Activated T-cell treated with anti-CD3 and anti-CD28 coated beads, Interleukin-2, amount 50 U/mL, for 72 hours (primary cell): ENCODE measurements at places on chromosomes 1 and 21. TPM values are rescaled to one million over a fixed set of nuclear protein-coding genes. Genes with fewer than 3 reads are reported as not detected.

- H3K27ac ChIP-seq, result peak overlapping the region; percentile 94
- peak overlapping the region; percentile 59 for H3K4me3 ChIP-seq
These were observed 178.6 kb downstream of the SLC45A1 start for GRCh38 chr1:8496473-8496872.

GRCh38 chr1:222582099-222582774 is 7.5 kb downstream of the TAF1A start:
- H3K27me3 ChIP-seq, result no peaks in the 10 kb centered on the region
- H3K4me3 ChIP-seq, result no peak overlapping the region
- no peak overlapping the region for H3K27ac ChIP-seq
- peaks cover 7% of the 10 kb centered on the region for H3K36me3 ChIP-seq

- H3K27me3 ChIP-seq, result no peaks in the 10 kb centered on the region
- H3K4me3 ChIP-seq, result no peak overlapping the region
These were observed 75.4 kb downstream of the RPAP2 start for GRCh38 chr1:92374223-92374622.

DNA sequence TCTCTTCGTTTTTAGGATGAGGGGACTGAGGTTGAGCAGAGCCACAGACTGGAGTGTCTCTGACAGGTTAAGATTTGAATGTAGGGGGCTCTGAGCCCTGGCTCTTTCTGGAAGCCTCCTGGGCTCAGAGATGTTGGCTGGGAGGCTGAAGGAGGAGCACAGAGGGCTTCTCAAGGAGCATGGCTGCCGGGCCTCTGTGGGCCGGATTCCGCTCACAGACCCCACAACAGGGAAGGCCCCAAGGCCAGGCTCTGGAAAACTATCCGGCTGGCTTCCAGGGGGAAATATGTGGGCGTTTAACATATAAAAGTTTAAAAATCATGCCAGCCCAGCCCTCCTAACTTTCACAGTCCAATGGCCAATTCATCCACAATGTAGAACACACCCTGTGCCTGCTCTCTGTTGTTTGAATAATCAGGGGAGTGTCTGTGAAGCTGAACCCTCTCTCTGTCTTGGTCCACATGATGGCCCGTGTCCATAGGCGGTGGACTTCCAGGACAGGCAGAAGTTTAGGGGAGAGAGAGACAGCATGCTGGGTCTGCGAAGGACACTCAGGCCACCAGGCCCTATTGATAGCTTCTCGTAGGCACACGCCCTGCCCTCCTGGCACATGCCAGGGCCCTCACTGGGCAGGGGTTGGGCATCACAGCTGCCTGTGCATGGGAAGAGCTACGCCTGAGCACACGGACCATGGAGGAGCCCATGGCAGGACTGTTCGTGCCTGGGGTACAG is 10.8 kb downstream of the OBSCN start:
- H3K4me3 ChIP-seq, result no peak overlapping the region
- DNase-seq, result no peak
- H3K27me3 ChIP-seq, result no peaks in the 10 kb centered on the region
- peaks cover under 1% of the 10 kb centered on the region for H3K36me3 ChIP-seq
- H3K27ac ChIP-seq, result no peak overlapping the region
- peaks cover 4% of the 10 kb centered on the region for H3K4me1 ChIP-seq

DNA sequence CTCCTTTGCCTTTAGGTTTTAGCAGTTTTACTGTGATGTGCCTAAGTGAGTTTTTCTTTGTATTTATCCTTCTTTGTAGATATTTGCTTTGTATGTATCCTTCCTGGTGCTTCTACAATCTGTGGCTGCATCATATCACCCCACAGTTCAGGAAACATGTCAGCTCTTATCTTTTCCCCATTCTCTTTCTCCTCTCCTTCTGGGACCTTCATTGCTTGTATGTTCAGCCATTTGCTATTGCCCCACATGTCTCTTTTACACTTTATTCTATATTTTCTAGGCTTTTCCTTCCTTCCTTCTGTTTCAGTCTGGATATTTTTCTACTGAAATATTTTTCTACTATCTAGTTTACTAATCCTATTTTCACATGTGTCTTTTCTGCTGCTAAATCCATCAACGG is 14.9 kb downstream of the KNCN start:
- no peak overlapping the region for H3K4me3 ChIP-seq
- peaks cover 14% of the 10 kb centered on the region for H3K4me1 ChIP-seq
- no peak for DNase-seq

Gene ZNF691
- 9.8 TPM for total RNA-seq

DNA sequence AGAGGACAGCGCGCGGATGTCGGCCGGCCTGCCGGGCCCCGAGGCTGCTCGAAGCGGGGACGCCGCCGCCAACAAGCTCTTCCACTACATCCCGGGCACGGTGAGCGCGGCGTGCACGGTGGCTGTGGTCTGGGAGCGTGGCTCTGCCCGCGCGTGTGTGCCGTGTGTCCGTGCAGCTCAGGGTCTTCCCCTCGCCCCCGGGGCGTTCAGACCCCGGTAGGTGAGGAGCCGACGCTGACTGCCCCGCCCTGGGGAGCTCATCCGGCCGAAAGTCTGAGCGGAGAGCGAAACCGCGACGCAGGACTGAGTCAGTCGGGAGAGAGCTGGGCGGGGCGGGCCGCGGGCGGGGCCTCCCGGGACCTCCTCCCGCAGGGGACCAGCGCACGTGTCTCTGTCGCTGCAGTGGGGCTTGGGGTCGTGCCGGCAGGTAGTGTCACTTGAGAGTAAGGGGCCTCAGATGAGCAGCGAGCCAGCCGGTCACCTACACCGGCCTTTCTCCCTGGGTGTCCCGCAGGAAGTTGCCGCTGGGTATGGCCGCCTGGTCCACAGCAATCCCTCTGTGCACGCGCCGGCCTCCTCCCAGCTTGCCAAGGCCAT is 520 bp downstream of the PLEKHN1 start:
- peaks cover 7% of the 10 kb centered on the region for H3K4me1 ChIP-seq
- no peak overlapping the region for H3K27ac ChIP-seq
- H3K36me3 ChIP-seq, result peaks cover 2% of the 10 kb centered on the region
- peaks cover 17% of the 10 kb centered on the region for H3K27me3 ChIP-seq
- peak; percentile 88 for DNase-seq

GRCh38 chr1:91712393-91712792 is 173.6 kb downstream of the TGFBR3 start:
- DNase-seq, result no peak
- H3K27me3 ChIP-seq, result no peaks in the 10 kb centered on the region
- peaks cover 51% of the 10 kb centered on the region for H3K4me1 ChIP-seq
- H3K4me3 ChIP-seq, result peak overlapping the region; percentile 72
- H3K27ac ChIP-seq, result peak overlapping the region; percentile 93
- H3K36me3 ChIP-seq, result peaks cover 4% of the 10 kb centered on the region

DNA sequence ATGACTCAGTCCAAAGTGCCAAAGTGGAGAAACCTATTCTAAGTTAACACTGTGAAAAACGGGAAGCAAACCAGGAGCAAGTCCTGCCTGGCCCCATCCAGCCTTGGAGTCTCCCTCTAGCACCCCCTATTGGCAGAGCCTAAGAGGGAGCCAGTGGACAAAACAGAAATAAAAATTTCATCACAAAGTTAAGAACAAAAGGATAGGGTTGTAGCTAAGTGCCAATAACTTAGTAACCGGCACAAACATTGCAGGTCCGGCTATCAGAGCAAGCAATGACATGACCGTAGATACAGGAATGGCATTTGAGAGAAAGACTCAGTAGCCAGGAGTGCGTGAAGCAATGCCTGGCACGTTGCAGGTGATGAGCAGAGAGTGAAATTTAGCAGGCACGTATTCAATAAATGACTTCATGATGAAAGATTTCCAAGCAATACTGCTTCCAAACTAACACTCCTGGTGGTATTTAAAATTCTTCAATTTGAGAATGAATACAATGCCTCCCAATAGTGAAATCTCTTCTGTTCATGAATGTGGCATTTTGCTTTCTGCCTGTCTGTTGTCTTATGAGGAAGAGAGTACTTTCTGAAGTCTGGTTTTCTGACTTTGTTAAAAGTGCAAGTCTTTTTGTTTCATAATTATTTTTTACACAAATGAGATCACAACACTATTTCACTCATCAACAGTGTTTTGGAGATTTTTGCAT is 391.0 kb downstream of the OMA1 start:
- DNase-seq, result no peak
- H3K27me3 ChIP-seq, result no peaks in the 10 kb centered on the region
- H3K27ac ChIP-seq, result no peak overlapping the region
- no peak overlapping the region for H3K4me3 ChIP-seq

GRCh38 chr1:27102707-27103468 is 52.0 kb downstream of the SLC9A1 start:
- H3K36me3 ChIP-seq, result no peaks in the 10 kb centered on the region
- H3K4me3 ChIP-seq, result no peak overlapping the region
- no peaks in the 10 kb centered on the region for H3K27me3 ChIP-seq
- DNase-seq, result peak; percentile 89
- no peak overlapping the region for H3K27ac ChIP-seq

DNA sequence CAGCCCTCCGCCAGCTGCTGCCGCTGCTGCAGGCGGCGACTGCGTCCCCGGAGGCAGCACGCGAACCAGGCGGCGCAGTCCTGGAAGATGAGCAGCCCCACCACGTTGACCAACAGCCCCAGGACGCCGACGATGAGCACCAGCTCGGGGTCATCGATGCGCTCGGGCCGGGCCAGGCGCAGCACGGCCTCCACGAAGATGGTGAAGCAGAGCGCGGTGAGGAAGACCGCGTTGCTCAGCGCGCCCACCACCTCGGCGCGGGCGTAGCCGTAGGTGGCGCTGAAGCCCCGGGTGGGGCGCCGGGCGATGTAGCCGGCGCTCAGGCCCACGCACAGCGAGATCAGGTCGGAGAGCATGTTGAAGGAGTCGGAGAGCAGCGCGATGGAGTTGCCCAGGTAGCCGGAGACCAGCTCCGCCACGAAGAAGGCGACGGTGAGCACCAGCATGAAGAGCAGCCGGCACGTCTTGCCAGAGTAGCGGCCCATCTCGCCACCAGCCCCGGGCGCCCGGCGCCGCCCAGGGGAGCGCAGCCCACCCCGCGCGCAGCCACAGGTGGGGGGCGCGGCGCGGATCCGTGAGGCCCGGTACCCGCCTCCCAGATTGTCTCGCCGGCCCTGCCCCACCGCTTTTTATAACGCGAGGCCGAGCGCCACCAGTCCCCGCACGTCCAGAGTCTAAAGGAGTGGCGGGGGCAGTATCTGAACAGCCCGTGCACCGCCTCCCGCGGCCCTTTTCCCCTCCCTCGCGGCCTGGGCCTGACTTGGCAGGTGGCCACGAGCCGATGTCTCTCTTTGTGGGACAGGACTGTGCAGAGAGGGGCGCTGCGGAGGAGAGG is at the start of gene SLC30A10:
SLC30A10 (minus strand) TSS at position 602 of the 835 bp plus-strand sequence; CDS start at position 485, 117 bp downstream.
- peaks cover 63% of the 10 kb centered on the region for H3K27me3 ChIP-seq
- peak within 1 kb of the TSS; percentile 87 for H3K4me3 ChIP-seq
- H3K4me1 ChIP-seq, result peaks cover 4% of the 10 kb centered on the region

GRCh38 chr1:101154547-101154946 is 82.3 kb upstream of the S1PR1 start:
- no peak for DNase-seq
- H3K4me1 ChIP-seq, result peaks cover 66% of the 10 kb centered on the region
- H3K36me3 ChIP-seq, result no peaks in the 10 kb centered on the region

- H3K36me3 ChIP-seq, result peaks cover 7% of the 10 kb centered on the region
- H3K4me3 ChIP-seq, result no peak overlapping the region
- DNase-seq, result no peak
- no peaks in the 10 kb centered on the region for H3K4me1 ChIP-seq
These were observed 67.4 kb upstream of the HP1BP3 start for GRCh38 chr1:20854529-20854928.

GRCh38 chr1:63073309-63074306 is 248.8 kb upstream of the FOXD3 start:
- H3K27me3 ChIP-seq, result peaks cover 39% of the 10 kb centered on the region
- no peak for DNase-seq
- H3K27ac ChIP-seq, result no peak overlapping the region
- H3K36me3 ChIP-seq, result no peaks in the 10 kb centered on the region
- no peaks in the 10 kb centered on the region for H3K4me1 ChIP-seq

GRCh38 chr1:21280011-21280471 is 10.2 kb downstream of the ECE1 start:
- no peak for DNase-seq
- H3K4me3 ChIP-seq, result peak overlapping the region; percentile 54
- peaks cover 56% of the 10 kb centered on the region for H3K4me1 ChIP-seq
- H3K36me3 ChIP-seq, result peaks cover 7% of the 10 kb centered on the region
- peak overlapping the region; percentile 86 for H3K27ac ChIP-seq

GRCh38 chr1:22591576-22591975 is 28.3 kb downstream of the EPHA8 start:
- no peak overlapping the region for H3K4me3 ChIP-seq
- no peaks in the 10 kb centered on the region for H3K4me1 ChIP-seq
- peaks cover 11% of the 10 kb centered on the region for H3K27me3 ChIP-seq
- H3K36me3 ChIP-seq, result no peaks in the 10 kb centered on the region

Gene RPL11
- 1,644 TPM for total RNA-seq

GRCh38 chr1:68321084-68321685 is 88.9 kb upstream of the WLS start:
- H3K4me3 ChIP-seq, result no peak overlapping the region
- H3K27ac ChIP-seq, result no peak overlapping the region
- no peaks in the 10 kb centered on the region for H3K27me3 ChIP-seq

Gene GPX7
- total RNA-seq, result 27.6 TPM

DNA sequence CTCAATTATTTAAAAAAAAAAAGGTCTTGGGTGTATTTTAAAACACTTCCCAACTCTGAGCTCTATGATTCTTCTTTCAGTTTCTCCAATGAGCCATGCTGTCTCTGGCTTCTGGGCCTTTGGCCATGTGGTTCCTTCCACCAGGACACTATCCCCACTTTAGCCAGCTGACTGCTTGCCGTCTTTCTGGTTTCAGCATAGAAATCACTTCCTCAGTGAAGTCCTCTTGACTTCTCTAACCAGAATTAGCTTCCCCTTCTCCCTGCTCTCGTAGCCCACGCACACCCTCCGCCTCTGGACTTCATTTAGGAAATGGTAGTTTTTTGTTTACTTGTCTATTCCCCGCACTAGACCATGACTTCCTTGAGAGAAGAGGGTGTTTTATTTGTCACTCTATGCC is 1.1 kb upstream of the DIO1 start:
- peaks cover 5% of the 10 kb centered on the region for H3K36me3 ChIP-seq
- H3K4me1 ChIP-seq, result peaks cover 54% of the 10 kb centered on the region
- H3K27ac ChIP-seq, result no peak overlapping the region
- no peak overlapping the region for H3K4me3 ChIP-seq
- DNase-seq, result no peak

- no peaks in the 10 kb centered on the region for H3K27me3 ChIP-seq
- H3K27ac ChIP-seq, result no peak overlapping the region
- H3K36me3 ChIP-seq, result peaks cover 3% of the 10 kb centered on the region
- no peak overlapping the region for H3K4me3 ChIP-seq
These were observed 91.1 kb downstream of the KCNN3 start for GRCh38 chr1:154778944-154779343.

Gene ATP6V1G3
- total RNA-seq, result not detected

DNA sequence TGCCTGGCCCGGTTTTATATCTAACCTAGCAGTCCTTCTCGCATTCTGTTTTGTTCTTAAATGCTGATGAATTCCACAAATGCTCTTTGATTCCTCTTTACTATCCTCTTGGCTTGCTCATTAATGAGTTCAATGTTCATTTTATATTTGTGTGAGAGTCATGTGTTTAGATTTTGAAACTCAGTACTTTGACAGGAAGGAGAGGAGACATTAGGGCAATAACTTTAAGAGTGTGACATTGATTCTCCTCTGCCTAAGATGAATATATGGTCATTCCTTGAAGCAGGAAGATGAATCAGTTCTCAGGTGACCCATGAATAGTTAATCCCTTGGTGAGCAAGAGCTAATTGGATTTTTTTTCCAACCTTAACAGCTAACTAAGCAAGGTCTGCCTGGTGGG is 84.1 kb downstream of the MRPS6 start:
- peaks cover 5% of the 10 kb centered on the region for H3K36me3 ChIP-seq
- no peak overlapping the region for H3K4me3 ChIP-seq
- DNase-seq, result no peak
- no peak overlapping the region for H3K27ac ChIP-seq
- peaks cover 51% of the 10 kb centered on the region for H3K4me1 ChIP-seq
- H3K27me3 ChIP-seq, result no peaks in the 10 kb centered on the region
